H1 (cell line): ENCODE measurements at places on chromosomes 11 and 22. TPM values are rescaled to one million over a fixed set of nuclear protein-coding genes. Genes with fewer than 3 reads are reported as not detected.

The RGL4 gene
- not detected in 2 replicates for polyA plus RNA-seq

The TRIM49B gene
- not detected in 2 replicates for polyA plus RNA-seq

DNA sequence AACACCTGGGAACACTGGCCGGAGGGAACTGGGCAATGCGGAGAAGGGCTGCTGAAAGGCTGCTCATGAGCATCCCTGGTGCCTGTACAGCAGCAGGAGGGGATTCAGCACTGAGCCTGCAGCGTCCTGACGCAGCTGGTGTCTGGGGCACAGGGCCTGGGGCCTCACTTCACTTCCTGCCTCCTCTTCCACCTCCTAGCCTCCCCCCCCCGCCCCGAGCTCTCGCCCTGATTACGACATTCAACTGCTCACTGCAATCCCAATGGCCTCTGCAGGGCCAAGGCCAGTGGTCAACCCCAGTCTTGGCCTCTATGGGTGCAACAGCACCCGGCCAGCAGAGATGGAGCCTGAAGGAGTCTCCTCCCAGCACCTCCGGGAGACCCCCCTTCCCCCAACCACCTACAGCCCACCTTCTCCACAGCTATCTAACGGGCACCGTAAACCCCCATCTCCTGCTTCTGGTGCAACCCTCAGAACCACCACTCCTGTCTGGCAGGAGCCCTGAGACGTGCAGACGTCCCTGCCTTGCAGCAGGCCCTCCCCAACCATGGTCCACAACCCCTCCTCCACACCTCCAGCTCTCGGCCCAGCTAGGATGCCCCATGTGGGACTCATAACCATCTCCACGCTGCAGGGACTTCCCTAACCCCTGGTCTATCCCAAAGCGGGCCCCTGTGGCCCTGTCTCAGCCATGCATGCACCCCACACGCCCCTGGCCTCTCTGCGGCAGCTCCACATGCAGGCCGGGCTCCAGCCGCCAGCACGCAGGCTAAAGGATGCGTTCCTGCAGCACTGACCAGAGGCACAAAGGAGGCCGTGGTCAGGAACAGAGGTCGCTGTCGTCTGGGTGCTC, 38.2 kb downstream of the BRD1 start:
- peaks cover 3% of the 10 kb centered on the region; the same call in 1 of the 2 replicates for H3K4me1 ChIP-seq
- H3K4me3 ChIP-seq: no peak overlapping the region
- H3K36me3 ChIP-seq: peaks cover 7% of the 10 kb centered on the region; the same call in 1 of the 2 replicates
- H3K27ac ChIP-seq: no peak overlapping the region

DNA sequence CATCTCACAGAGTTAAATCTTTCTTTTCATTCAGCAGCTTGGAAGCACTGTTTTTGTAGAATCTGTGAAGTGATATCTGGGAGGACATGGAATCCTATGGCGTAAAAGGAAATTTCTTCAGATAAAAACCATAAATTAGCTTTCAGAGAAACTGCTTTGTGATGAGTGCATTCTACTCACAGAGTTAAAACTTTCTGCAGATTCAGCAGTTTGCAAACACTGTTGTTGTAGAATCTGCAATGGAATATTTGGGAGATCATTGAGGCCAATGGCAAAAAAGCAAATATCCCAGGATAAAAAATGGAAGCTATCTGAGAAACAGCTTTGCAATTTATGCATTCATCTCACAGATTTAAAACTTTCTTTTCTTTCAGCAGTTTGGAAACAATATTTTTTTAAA, 180.6 kb downstream of the OR4A47 start:
- H3K27ac ChIP-seq: no peak overlapping the region
- no peaks in the 10 kb centered on the region for H3K36me3 ChIP-seq
- DNase-seq: no peak

- no peak overlapping the region for H3K4me3 ChIP-seq
- no peak for DNase-seq
- no peaks in the 10 kb centered on the region for H3K36me3 ChIP-seq
Measured at GRCh38 chr22:24975813-24976341, 23.4 kb downstream of the KIAA1671 start.

DNA sequence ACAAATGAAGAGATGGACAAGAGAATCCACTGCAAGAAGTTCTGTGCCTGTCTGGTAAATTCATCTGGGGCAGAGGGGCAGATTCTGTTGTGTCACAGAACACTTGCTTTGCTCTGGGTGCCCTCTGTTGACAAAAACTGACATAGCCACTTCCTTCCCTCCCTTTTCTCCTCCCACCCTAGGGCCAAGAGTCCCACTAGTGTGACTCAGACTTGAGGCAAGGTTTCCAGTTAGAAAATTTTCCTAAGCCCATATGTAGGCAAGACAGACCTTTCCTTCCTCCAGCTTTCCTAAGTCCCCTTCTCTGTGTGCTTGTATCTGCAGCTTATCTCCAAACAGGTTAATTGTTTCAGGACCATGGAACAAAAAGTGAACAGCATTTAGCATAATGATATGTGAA, 106.8 kb downstream of the RBFOX2 start:
- peak; percentile 59 for DNase-seq
- no peaks in the 10 kb centered on the region for H3K4me1 ChIP-seq
- H3K27ac ChIP-seq: no peak overlapping the region
- H3K27me3 ChIP-seq: no peaks in the 10 kb centered on the region
- H3K4me3 ChIP-seq: no peak overlapping the region
